ENCODE measurements at places on chromosomes 6 and 20.

DNA sequence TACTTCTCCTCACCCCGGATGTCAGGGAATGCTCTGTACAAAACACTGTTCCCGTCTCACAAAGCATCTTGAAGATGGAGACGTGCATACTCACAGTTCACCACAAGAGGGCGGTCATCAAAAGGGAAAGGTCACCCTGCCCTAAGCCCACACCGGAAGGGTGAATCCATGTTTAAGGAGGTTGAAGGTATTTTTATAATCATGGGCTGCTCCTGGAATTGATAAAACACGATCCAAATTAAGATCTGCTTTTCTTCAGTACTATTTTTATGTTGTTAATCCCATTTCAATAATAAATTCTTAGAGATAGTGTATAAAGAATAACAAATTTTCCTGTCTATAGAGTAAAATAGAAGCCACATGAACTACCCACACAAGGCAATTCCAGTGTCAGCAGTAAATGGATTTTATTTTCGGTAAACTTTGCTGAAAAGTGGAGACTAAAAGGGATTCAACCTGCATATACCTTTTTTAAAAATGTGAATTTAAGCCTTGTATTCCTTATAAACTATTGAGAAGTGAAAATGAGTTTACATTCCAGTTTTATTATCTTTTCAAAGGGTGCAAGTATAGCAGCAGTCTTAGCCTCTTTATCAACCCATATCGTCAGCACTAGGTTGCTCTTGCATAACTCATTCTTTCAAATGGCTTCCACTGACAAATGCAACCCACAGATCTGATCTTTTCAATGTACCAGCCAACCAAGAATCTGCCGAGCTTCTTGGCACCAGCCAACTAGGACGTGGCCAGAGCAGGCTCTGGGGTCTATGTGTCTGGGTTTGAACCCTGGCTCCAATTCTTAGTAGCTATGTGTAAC, 79.7 kb upstream of the MBOAT1 start:
- H3K4me3 ChIP-seq: no peak overlapping the region
- peak; percentile 57 for DNase-seq
- H3K36me3 ChIP-seq: no peaks in the 10 kb centered on the region
- H3K27ac ChIP-seq: no peak overlapping the region
- H3K27me3 ChIP-seq: no peaks in the 10 kb centered on the region
- no peaks in the 10 kb centered on the region for H3K4me1 ChIP-seq

DNA sequence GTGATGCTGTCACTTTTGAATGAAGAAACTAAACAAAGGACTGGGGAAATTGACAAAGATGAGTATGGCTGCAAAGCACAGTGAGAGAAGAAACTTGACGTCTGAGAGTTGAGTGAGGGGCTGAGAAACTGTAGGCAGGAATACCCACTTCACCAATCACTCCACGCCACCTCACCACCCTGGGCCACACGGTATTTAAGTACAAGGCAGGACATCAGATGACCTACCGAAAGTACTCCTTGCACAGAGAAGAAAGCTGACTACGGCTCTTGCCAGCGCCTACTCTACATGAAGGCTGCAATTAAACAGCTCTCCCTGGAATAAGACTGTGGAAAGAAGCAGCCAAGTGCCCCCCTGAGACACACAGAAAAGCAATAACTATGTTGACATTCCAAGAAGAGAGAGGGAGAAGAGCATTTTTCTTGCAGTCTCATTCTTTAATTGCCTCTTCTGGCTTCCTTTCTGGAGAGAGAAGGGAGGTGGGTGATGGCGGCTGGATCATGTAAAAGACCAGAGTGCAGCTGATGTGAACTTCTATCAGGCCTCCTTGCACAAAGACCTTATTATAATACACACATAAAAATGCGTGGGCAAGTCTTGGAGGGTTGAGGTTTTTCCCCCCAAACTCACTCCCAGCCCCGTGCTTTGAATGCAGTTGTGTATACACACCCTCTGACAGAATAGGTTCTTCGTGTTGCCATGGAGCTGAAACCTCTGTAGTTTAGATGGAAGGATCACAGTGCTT, 44.6 kb downstream of the HIVEP2 start:
- DNase-seq: no peak
- H3K4me3 ChIP-seq: no peak overlapping the region

DNA sequence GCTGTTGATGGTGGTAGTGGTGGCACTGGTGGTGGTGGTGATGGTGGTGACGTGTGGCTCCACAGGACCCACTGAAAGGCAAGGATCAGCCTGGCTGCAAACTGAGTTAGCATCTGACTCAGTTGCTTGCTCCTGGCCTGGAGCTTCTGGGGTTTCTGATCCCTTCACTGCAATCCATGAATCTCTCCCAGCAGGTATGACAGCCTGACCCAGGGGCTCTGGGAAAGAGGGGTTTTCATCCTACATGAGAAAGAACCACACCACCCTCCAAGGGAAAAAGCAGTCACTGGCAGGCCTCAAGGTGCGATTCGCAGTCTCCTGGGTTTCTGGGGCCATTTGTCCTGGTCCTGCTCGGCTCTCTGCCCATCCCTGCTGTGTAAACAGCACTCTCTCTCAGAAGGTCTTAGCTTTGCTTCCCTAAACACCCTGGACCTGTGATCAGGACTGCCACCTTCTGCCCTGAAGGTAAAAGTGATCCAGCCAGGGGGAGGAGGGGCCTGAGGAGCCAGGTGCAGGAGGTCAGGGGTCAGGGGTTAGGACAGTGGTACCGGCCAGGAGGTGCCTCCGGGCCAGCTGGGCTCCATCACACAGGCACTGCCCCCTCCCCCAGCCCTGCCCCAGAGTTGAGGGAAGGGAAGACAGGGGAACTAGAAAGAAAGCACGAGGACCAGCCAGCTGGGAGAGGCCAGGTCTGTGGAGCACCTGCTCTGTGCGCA, 152.0 kb downstream of the BMP7 start:
- H3K36me3 ChIP-seq: no peaks in the 10 kb centered on the region
- no peaks in the 10 kb centered on the region for H3K27me3 ChIP-seq
- no peak overlapping the region for H3K27ac ChIP-seq
- no peak overlapping the region for H3K4me3 ChIP-seq

GRCh38 chr20:50027611-50028105, 44.9 kb downstream of the SNAI1 start:
- H3K4me1 ChIP-seq: peaks cover 13% of the 10 kb centered on the region
- no peaks in the 10 kb centered on the region for H3K27me3 ChIP-seq
- H3K4me3 ChIP-seq: no peak overlapping the region
- H3K36me3 ChIP-seq: no peaks in the 10 kb centered on the region

GRCh38 chr6:45658400-45658799, 280.7 kb upstream of the SUPT3H start:
- H3K27ac ChIP-seq: no peak overlapping the region
- H3K36me3 ChIP-seq: no peaks in the 10 kb centered on the region
- peaks cover 1% of the 10 kb centered on the region for H3K4me1 ChIP-seq
- peaks cover 22% of the 10 kb centered on the region for H3K27me3 ChIP-seq
- no peak overlapping the region for H3K4me3 ChIP-seq

GRCh38 chr6:64081453-64081852, 445.9 kb downstream of the PHF3 start:
- DNase-seq: no peak
- H3K4me3 ChIP-seq: no peak overlapping the region
- H3K27ac ChIP-seq: no peak overlapping the region
- H3K36me3 ChIP-seq: no peaks in the 10 kb centered on the region
- H3K27me3 ChIP-seq: no peaks in the 10 kb centered on the region
- no peaks in the 10 kb centered on the region for H3K4me1 ChIP-seq

DNA sequence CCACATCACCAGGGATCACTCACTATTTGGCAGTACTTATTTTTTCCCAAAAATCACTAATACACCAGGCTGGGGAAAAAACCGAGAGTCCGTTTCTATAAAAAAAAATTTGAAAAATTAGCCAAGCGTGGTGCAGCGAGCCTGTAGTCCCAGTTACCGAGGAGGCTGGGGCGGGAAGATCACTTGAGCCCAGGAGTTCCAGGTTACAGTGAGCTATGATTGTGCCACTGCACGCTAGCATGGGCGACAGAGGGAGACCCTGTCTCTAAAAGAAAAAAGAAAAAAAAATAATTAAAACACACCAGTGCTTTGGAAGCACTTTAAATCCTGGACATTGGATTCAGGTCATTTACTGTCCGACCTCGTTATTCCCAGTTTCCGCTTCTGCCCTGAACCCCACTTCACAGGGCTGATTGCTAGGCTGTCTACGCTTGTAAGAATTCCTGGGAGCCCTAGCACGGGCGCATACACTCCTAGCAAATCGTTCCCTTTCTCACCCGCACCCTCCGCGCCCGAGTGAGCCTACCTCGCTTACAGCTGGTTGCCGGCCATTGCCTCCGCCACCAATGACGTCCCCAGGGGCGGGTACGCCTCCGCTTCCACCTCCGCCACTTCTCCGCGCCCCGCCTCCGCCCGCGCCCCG, at the start of gene TPMT:
TSS of gene TPMT (minus strand) at position 571 of the 643 bp plus-strand sequence. CDS start 5,950 bp downstream, outside the sequence.
- DNase-seq: peak; percentile 59
- H3K4me1 ChIP-seq: peaks cover 23% of the 10 kb centered on the region
- peak within 1 kb of the TSS; percentile 93 for H3K27ac ChIP-seq
- H3K4me3 ChIP-seq: peak within 1 kb of the TSS; percentile 95

GRCh38 chr20:61608275-61609085, 356.4 kb downstream of the CDH4 start:
- H3K27me3 ChIP-seq: peaks cover 14% of the 10 kb centered on the region
- peak; percentile 18 for DNase-seq
- no peak overlapping the region for H3K4me3 ChIP-seq

GRCh38 chr6:22062807-22063408, 233.9 kb downstream of the PRL start:
- DNase-seq: peak; percentile 77
- H3K4me3 ChIP-seq: peak overlapping the region; percentile 17
- H3K27me3 ChIP-seq: no peaks in the 10 kb centered on the region
- H3K4me1 ChIP-seq: peaks cover 11% of the 10 kb centered on the region
- no peaks in the 10 kb centered on the region for H3K36me3 ChIP-seq
- H3K27ac ChIP-seq: no peak overlapping the region

DNA sequence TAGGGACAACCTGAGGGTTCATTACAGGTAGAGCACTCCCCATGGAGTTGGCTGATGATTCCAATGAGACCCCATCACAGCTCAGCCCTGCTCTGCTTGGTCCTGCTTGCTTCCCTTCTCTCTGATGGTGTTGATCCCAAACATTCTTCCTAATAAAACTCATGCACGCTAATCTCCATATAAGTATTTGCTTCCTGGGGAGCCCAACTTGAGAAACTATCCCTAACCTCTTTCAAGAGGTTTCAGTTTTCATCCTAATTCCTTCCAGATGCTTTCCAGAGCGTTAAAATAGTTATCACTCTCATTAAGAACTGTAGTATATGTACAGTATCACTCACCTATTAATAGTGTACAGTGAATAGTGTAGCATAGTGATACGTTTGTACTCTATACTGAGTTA, 68.1 kb downstream of the EPHA7 start:
- H3K27ac ChIP-seq: no peak overlapping the region
- H3K36me3 ChIP-seq: no peaks in the 10 kb centered on the region
- no peaks in the 10 kb centered on the region for H3K4me1 ChIP-seq
- DNase-seq: no peak
- no peaks in the 10 kb centered on the region for H3K27me3 ChIP-seq

- no peaks in the 10 kb centered on the region for H3K36me3 ChIP-seq
- no peak overlapping the region for H3K27ac ChIP-seq
- H3K27me3 ChIP-seq: no peaks in the 10 kb centered on the region
- no peak for DNase-seq
- peaks cover 6% of the 10 kb centered on the region for H3K4me1 ChIP-seq
- no peak overlapping the region for H3K4me3 ChIP-seq
Measured at GRCh38 chr6:113289166-113289565, 568.0 kb upstream of the MARCKS start.

GRCh38 chr6:28506807-28507475, 8.7 kb downstream of the GPX6 start:
- H3K4me3 ChIP-seq: no peak overlapping the region
- H3K36me3 ChIP-seq: no peaks in the 10 kb centered on the region
- DNase-seq: no peak
- no peaks in the 10 kb centered on the region for H3K4me1 ChIP-seq
- H3K27me3 ChIP-seq: peaks cover 10% of the 10 kb centered on the region
- no peak overlapping the region for H3K27ac ChIP-seq

DNA sequence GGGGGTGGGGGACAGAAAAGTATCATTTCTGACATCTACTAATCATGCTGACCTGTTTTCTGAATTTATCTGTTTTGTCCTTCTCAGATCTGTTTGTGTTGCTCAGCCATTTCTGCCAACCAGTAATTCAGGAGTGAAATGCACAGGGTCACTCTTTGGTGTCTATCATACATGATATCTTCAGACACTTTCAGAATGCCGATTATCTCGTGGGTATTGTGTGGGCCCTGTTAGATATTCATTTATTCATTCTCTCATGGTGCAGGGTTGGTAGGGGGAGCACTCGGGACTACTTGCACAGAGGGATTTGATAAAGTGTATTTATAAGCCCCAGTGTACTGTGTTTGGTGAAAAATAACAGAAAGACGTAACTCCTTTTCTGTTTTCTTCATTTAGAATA, 101.2 kb upstream of the CITED2 start:
- H3K27me3 ChIP-seq: no peaks in the 10 kb centered on the region
- no peaks in the 10 kb centered on the region for H3K36me3 ChIP-seq
- H3K27ac ChIP-seq: no peak overlapping the region
- DNase-seq: no peak
- H3K4me3 ChIP-seq: no peak overlapping the region

DNA sequence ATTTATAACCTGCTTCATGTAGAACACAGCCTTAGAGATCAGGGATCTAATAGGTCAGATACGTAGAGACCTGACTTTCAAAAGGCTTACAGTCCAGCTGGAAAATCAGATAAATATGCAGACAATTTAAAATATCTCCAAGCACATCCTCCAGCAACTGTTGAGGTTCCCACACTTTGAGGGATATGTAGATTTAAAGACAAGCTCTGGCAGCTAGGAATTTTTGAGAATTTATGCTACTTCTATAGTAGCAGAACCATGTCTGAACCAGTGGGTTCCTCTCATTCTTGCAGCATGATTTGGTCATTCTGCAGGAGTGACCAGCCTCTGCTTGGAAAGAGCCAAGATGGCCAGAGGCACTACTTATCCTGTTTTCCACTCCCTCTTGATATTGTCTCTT, 60.5 kb downstream of the CYB5R4 start:
- H3K4me3 ChIP-seq: no peak overlapping the region
- no peaks in the 10 kb centered on the region for H3K27me3 ChIP-seq
- no peak overlapping the region for H3K27ac ChIP-seq

GRCh38 chr6:79250107-79250514, 15.6 kb upstream of the HMGN3 start:
- no peak overlapping the region for H3K4me3 ChIP-seq
- H3K4me1 ChIP-seq: no peaks in the 10 kb centered on the region
- H3K27ac ChIP-seq: no peak overlapping the region
- no peaks in the 10 kb centered on the region for H3K27me3 ChIP-seq
- H3K36me3 ChIP-seq: no peaks in the 10 kb centered on the region
- no peak for DNase-seq
